ENCODE measurements at places on chromosomes 11 and 22.

GRCh38 chr22:41470886-41471285 lies 2.0 kb downstream of the ACO2 start:
- no peak for DNase-seq

- no peak for DNase-seq
Measured at GRCh38 chr11:121520243-121521144, 67.7 kb upstream of the SORL1-AS1 start.

DNA sequence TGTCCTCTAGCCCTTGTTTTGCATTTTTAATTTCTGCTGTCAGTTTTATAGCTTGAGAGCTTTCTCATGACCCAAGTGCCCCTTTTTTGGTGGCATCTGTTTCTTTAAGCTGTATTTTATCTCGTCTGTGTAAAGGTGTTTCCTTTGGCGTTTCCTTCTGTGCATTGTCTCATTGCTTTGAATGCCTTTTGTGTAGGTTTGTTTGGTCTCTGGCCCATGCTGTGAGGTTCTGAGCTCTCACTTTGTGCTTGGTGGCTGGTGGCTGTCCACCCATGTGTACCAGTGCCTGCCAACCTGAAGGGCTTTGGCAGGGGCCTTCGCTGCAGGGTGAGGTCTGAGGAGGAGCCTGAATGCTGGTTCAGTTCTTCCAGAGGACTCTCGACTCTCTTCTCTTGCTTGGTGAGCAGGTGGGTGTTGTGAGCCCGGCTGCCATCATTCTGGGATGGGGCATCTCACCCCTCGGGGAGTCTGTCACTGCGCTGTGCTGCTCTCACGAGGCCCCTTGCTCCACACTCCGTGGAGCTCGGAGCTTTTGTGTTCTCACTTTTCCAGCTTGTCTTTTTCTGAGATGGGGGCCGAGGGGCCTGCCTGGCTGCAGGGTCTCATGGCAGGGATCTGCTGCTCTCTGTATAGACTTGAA lies 14.9 kb downstream of the AP2A2 start:
- no peak for DNase-seq

DNA sequence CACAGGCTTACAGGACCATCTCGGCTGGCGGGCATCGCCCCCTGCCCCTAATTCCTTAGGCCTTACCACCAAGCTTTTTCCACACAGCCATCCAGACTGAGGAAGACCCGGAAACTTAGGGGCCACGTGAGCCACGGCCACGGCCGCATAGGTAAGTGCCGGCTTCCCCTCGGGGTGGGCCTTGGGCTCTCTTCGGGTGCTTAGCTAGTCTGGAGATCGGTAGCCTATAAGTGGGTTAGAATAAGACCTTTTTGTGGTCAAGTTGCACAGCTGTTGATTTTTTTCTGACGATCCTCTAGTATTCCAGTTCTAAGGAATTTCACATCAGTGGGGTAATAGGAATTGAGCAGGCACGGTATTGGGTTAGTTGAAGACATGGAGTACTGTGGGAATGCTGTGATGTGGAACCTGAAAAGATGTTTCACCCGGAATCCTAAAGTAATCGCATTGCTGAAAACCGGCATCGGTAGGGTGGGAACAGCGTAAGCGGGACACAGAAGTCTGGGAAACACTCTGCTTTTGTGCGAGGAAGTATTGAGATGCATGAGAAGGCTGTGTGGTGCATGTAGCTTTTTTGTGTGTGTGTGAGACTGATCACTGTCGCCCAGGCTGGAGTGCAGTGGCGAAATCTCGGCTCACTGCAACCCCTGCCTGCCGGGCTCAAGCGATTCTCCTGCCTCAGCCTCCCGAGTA lies 669 bp downstream of the RPL27A start:
- DNase-seq: no peak

- DNase-seq: no peak
Measured at GRCh38 chr11:10688401-10688800, 5.2 kb downstream of the IRAG1 start.

DNA sequence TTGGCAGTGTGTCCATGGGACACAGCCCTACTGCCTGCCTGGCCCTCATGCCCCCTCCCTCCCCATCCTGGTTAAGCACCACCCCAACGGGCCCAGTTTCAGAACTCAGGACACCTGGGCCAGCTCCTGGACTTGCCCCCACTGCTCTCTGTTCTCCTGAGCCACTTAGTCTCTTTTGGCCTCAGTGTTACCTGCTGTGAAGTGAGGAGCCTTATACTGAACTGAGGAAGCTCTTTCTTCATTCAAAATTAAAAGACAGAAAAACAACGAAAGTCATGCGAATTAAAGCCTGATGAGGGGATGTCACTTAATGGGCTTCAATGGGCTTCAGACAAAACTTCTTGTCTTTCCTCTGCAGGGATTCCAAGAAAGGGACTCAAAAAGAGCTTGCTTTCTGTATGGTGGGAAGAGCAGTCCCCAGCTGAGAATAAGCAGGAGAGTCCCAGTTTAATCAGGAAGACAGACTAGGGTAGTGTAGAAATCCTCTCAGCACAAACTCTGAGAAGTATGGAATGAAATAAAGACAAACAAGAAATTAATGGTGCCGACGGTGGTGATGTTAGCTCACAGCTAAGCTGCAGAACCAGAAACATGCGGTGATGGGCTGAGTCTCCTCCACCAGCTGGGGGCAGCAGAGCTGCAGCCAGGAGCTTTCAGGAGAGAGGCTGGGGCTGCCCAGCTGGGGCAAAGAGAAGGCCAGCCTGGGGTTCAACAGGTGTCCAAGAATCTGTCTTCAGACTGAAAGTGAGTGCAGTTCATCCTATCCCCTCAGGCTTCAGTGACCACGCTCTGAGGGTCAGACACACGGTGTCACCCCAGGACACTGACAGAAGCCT lies 101.0 kb downstream of the GGTLC2 start:
- DNase-seq: no peak

DNA sequence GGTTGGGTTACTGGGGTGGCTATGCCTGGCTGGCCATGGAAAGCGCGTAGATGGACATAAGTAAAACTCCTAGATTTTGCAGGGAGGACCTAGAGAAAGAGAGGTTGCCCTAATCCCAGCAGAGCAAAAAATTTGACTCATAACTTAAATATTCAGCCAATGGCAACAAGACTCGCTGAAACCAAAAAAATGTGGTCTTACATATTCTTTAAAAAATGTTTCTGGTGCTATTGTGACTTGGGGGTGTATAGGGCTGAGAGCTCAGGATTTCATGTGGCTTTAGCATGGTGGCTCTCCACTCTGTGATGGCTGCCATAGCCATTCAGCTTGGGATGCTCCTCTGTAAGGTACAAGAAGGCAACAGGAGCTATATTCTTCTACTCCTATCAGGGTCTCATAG lies 27.2 kb upstream of the PDGFD start:
- DNase-seq: no peak

- no peak for DNase-seq
Measured at GRCh38 chr11:12249590-12250260, 127.6 kb upstream of the PARVA start.

DNA sequence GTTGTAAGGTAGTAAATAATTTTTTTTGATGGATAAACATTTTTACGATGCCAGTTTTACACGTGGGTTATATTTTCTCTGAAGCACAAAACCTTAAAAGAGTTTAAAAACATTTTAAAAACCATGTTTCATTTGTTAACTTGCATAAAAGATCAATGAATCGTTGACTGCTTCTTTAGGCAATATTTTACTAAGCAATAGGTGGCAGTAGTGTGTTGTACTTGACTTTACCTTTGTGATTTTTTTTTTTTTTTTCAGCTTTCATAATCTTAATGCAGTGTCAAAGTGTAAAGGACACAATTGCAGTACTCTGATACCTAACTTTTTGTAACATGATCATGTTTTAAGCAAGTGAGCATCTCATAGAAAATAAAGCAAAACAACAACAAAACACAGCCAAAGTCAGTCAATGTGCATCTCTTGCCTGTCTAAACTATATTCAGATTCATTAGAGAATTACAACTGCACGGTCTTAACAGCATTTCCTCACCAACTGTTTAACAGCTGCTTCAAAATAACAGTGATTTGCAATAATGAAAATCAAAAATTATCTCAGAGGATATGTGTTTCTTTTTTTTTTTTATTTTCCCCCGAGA lies 27.7 kb downstream of the DNAJC24 start:
- no peak for DNase-seq

DNA sequence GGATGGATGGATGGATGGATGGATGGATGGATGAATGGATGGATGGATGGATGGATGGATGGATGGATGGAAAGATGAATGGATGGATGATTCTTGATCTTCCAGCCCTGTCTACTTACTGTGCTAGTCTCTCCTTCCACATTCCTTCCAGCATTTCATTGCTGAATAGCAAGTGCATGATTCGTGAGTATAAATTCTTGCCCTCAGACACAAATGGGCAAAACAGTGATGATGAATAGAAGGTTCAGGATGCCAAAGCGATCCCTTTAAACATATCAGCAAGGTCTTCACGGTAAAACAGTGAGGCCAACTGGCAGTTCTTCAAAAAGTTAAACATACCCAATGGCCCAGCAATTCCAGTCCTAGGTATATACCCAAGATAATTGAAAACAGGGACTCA lies 400.2 kb downstream of the MN1 start:
- no peak for DNase-seq

DNA sequence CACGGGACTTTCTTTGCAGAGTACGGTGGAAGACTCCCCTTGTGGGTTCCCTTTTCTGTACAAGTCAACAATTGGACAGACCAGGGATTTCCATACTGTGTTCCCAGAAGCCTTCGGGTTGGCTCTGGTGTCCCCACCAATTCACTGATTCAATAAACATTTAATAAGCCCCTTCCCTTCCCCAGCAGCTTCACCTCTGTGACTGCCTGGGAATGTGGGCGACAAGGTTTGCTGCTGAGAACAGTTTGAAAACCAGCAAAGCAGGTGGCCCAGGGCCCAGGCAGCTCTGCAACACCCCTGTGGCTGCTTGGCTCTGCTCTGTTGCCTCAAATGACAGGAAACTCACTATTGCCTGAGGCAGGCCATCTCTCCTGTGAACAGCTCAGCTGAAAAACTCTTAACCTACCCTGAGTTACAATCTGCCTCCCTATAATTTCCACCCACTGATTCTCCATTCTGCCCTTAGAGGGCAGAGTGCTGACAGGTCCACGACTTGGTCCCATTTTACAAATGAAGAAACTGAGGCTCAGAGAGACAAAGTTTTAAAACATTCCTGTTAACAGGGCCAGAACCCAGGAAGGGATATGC lies 10.4 kb downstream of the ADORA2A start:
- DNase-seq: no peak

DNA sequence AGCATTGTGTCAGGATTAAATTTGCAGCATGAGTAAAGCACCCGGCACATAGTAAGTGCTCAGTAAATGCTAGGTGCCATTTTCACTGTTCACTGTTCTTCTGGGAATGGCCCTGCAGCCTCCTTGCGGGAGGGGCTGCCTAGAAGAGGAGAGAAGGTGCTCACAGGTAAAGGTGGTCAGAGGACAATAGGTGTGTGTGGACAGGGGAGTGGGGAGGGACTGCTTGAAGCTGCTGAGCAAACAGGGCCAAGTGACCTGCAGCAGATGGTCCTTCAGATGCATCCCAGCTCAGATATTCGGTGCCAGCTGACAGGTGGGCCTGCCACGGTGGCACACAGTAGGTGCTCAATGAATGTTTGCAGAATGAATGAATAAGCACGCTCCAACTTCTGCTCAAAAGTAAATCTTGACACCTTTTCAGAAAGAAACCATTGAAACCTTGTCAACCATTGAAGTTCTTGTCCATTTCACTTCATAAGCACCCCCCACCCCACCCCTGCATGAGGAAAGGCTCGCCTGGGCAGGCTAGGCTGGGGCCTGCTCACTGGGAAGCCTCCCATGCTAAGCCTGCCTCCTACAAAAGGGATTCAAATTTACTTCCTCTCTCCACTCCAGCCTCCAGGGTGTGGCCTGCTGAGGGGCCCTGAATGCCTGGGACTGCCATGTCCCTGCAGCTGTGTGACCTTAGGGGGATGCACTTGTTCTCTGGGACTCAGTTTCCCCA lies 1.6 kb downstream of the KIAA0930 start:
- no peak for DNase-seq

- no peak for DNase-seq
Measured at GRCh38 chr22:42799061-42799460, 58.0 kb downstream of the ARFGAP3 start.

GRCh38 chr11:122664188-122664587 lies 8.7 kb downstream of the UBASH3B start:
- DNase-seq: no peak

DNA sequence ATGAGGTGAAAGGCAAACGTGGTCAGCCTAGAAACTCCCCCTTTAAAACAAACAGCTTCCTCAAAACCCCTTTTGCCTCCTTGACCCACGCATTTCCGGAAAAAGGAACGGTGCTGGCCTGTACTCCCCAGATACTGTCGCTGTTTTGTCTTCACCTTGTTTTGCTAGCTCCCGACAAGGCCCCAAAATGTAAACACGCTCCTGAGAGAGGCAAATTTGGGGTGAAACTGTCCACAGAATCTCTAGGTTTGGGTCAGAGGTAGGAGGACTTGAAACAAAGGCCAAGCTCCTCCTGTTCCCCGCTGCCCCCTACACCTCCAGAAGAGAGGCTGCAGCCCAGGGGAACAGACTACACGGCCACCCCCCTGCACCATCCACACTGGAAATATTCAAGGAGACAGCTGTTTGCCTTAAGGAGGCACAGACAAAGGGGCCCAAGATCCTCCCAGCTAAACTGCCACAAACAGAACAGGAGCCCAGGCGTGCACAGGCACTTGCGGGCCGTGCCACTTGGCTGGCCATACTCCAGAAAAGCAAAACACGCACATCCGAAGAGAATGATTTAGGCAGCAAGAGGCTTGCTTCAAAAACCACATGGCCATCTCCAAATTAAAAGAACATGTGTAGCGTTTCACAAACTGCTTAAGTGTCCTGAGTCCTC lies 160.5 kb upstream of the GRK3 start:
- DNase-seq: no peak

- DNase-seq: no peak
Measured at GRCh38 chr11:132743601-132744000, 788.7 kb downstream of the OPCML start.

DNA sequence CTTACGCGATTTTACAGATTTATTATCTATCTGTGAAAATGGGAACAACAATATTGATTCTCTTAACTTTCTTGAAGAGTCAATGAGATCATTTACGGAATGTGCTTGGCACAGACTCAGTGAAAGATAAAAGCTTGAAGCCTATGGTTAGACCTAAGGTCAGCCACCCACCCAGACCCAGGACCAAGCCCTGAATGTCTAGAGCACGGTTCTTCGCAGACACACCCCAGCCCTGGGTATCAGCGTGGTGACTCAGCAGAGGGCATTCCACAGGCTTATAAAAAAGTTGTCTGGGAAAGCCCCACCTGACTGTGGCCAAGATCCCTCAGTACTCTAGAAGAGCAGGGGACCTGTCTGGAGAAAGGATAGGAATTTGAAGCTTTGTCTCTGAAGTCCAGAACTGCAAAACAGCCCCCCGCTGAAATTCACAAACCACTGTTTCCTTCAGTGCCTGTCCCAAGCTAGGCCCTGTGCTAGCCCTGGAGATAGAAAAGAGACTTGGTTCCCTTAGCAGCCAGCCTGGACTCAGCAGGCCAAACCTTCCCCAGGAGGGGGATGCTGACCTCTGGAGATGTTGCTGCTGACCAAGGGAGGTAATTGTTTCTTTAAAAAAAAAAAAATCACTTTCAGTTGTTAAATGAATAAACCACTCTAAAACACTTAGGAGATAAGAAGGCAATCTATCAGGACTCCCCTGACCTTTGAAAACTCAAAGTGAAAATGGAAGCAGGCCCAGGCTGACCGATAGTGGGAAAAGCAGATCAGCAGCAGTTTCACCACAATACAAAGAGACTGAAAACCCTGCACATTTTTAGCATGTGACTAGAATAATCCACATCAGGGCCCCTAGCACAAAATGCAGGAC lies 114.0 kb downstream of the ABTB2 start:
- no peak for DNase-seq
